ENCODE measurements at places on chromosomes 2 and 18.

- no peak for DNase-seq
These were observed 150.4 kb downstream of the TMEM163 start for GRCh38 chr2:134568413-134568812.

DNA sequence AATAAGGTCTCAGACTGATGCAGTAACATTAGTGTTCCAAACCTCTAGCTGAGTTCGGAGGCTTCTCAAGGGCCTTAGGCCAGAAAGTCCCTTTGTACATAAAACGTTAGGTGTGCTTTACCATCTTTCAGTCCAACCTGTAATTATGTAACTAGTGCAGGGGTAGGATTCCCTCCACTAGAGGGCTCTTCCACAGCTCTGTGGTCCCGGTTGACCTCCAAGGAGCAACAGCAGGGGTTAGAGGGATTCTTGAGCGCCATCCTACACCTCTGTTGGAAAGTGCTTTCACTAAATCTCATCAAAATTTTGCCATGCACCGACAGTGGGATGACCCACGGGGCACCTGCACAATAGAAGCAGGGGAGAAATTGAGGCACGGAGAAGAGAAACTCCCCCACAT is 155.8 kb upstream of the LRP1B start:
- no peak for DNase-seq

DNA sequence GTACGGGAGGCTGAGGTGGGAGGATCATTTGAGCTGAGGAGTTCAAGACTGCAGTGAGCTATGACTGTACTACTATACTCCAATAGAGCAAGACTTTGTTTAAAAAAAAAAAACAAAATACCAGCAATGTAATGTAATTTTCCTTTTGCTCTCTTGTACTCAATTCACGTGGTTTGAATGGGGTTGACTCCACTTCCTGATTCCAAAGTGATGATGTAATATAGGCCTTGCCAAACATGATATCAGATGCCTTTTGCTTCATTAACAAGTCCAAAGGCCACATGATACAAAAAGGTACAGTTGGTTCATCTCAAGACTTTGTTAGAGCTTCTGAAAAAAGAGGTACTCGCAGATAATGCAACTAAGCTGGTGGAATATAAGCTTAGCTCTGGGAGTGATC is 321.8 kb downstream of the ZEB2 start:
- no peak for DNase-seq

- no peak for DNase-seq
These were observed 179.9 kb upstream of the MSH6 start for GRCh38 chr2:47602996-47603395.

GRCh38 chr2:15936277-15937104 is 3.9 kb upstream of the MYCN start:
- DNase-seq = no peak

GRCh38 chr2:60708630-60709320 is 47.3 kb upstream of the PAPOLG start:
- no peak for DNase-seq

GRCh38 chr2:65053199-65053598 is 3.0 kb upstream of the CEP68 start:
- DNase-seq = no peak

DNA sequence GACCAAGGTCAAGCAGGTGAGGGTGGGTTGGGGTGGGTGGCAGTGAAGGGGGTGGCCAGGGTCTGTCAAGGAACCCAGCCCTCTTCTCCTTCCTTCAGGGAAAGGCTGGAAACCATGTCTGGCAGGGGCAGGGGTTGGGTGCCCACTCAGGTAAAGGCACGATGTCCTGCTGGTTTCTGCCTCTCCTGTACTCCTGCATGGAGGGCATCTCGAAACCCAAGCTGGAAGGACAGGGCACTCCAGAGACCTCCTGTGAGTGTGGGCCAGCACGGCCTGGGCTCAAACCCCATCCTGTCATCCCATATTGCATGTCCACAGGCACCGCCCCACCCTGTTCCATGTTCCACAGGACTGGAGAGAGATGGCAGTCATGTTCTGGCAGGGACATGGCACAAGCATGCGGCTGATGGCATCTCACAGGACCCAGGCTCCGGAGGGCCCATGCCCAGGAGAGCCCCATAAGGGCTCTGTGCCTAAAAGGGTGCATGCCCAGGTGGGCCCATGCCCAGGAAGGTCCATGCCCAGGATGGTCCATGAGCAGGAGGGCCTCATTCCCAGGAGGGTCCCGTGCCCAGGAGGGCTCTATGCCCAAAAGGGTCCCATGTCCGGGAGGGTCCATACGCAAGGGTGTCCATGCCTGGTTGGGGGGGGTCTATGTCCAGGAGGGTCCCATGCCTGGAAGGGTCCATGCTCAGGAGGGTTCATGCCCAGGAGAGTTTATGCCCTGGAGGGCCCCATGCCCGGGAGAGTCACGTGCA is 6.4 kb downstream of the GPR35 start:
- peak; percentile 24 for DNase-seq

- DNase-seq = no peak
These were observed 284.4 kb upstream of the PARD3B start for GRCh38 chr2:204260901-204261300.

- no peak for DNase-seq
These were observed 44.3 kb downstream of the FN1 start for GRCh38 chr2:215391531-215391930.

DNA sequence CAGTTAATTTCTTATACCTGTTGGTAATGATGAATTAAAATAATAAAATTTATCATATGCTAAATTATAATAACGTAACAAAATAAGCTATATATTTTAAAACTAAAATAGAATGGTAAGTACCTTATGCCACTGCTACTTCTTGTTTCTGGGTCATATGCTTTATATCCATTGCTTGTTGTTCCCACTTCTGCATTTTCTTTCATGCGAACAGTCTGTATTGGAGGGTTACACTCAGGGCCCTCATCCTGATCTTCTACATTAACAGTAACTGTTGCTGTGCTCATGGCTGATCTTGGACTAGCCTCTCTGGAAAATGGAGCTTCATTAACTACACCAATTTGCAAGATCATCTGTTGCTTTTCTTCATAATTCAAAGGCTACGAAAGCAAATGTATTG is 22.2 kb downstream of the DSC2 start:
- DNase-seq = no peak

DNA sequence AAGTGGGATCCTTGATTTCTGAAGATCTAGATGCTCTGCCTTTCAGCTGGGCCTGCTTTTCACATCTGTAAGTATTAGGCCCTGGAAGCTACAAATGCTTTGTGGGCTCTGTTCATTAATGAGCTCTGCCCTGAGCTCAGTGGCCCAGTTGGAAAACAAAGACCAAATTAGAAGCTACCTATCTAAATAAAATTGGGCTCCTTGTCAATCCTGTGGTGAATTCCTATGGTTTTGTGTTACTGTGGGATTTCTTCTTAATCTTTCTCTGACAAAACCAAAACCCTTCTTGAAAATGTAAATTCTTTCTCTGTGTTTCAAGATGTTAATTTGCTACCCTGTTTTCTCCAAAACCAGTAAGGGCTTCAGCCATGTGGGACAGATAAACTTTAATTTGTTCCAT is 219.0 kb upstream of the HS6ST1 start:
- no peak for DNase-seq

DNA sequence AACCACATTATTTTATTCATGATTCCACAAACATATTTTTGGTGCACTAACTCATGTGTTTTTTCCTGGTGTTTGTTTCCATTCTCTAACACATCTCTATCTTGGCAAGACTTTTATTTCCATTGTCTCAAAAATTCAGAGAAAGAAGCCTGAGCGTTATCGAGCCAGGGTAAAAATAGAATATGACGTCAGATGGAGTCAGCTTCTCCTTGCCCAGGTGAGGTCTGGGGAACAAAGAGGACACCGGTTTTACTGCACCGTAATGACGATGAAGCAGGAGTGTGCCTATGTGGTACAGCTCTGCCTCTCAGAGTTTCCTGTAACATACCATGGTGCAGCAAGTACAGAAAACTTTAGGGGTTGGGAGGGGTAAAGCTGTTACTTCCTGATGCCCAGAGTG is 661.6 kb downstream of the PLCL1 start:
- DNase-seq = no peak

DNA sequence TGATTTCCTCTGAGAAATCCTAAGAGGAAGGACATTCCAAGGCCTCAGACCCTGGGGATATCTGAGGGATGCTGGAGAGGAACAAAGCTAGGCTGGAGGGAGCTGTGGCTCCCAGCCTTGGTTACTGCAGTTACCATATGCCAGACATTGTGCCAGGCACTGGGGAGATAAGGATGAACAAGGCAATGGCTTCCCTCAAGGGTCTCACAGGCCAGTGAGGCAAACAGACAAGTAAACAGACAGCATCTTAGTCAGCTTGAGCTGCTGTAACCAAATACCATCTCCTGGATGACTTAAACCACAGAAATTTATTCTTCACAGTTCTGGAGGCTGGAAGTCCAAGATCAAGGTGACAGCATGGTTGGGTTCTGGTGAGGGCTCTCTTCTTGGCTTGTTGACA is 91.8 kb downstream of the SKA1 start:
- no peak for DNase-seq

GRCh38 chr18:63562284-63562683 is 20.1 kb downstream of the SERPINB12 start:
- no peak for DNase-seq

GRCh38 chr2:136128366-136128765 is 10.4 kb upstream of the CXCR4 start:
- no peak for DNase-seq

- no peak for DNase-seq
These were observed 738.9 kb upstream of the SALL3 start for GRCh38 chr18:78240627-78241252.

- DNase-seq = no peak
These were observed 3.0 kb downstream of the ADCY3 start for GRCh38 chr2:24917086-24917485.

DNA sequence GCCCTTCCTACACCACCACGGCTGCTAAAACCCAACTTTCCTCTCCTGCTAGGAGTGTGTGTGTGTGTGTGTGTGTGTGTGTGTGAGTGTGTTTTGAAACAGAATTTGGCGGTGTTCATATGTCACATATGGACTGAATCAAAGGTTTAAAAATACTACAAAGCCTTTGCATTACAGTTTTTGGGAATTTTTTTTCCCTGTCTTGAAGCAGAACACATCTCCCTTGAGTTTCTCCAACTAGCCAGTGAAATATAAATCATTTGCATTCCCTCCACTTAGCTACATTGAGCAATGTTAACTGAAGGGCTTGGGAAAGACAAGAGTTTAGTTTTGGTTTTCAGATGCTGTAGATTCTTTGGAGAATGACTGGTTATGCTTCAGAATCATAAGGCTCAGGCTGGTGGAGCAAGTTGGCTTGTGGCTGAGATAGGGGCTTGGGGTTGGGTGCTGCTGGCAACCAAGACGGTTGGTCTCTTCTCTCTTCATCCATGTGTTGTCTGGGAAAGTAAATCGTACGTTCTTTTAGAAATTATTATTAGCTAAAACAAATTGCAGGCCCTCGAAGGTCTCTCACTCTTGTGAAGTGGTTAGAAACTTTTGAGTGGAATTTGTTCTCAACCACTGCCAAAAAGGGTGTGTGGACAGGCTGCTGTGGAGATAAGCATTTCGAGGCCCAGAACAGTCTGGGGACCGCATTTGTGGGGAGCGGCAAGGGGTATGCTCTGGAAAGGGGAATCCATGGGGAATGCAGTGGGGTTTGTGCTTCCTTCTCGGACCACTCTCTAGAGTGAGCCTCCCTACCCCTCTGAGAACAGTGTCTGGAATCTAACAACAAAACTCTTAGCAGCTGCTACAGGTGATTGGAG is 1.4 kb downstream of the NRP2 start:
- no peak for DNase-seq

GRCh38 chr2:21256006-21256405 is 132.2 kb downstream of the TDRD15 start:
- no peak for DNase-seq

DNA sequence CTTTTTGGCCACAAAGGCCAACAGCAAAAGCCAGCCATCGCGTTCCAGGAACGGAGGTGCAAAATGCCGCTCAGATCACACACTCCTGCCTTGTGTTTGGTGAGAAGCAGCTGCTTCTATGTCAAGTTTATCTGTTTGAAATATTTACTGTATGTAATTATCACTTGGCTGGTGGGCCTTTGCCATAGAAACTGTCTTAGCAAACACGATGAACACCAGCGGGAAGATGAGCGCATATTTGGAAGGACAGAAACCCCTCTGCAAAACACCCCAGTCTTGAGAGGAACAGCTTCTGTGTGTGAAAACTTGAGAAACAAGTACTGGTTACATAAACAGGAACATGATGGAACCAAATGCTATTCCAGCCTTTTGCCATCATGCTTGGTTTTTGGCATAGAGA is 59.7 kb downstream of the SCG2 start:
- no peak for DNase-seq

GRCh38 chr2:241314226-241315092 is 1.0 kb downstream of the HDLBP start:
- no peak for DNase-seq

GRCh38 chr18:62461591-62461990 is 61.2 kb upstream of the ZCCHC2 start:
- DNase-seq = no peak

DNA sequence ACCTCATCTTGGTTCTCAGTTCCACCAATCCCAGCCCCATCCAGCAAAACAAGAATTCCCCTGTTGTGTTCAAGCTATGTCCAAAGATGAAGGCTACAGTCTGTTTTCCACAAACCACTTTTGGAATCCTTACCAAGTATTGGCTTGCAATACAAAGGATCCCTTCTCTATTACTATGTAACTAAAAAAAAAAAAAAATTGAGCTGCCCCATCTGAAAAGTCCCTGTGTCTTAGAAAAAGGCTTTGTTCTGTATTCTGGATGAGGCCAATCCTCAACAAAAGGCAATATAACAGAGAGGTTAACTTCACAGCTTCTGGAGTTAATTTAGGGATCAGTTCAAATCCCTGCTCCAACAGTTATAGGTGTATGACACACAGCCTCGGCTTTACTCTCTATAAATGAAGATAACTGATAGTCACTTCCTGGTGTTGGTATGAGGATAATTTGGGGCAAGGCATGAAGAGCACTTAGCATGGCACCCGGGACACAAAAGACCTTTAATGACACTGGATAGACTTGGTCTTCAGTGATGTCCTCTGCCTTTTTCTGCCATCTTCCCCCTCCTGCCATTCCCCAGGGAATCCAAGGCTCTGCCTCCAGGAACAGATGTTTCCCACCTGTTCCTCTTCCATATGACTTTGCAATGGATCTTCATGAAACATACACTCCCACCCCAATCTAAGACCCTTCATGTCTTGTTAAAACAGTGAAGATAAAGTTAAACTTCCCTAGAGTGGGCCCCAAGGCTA is 61.2 kb upstream of the ATL2 start:
- no peak for DNase-seq

GRCh38 chr2:218904176-218904575 is 23.5 kb downstream of the WNT10A start:
- DNase-seq = no peak

- DNase-seq = no peak
These were observed 95.4 kb downstream of the RTN4 start for GRCh38 chr2:54954705-54955357.

- DNase-seq = no peak
These were observed 8.6 kb upstream of the RND3 start for GRCh38 chr2:150495993-150496627.

GRCh38 chr2:102337012-102337411 is 18.6 kb upstream of the IL18R1 start:
- no peak for DNase-seq
